NCI-H187 (cell line): ENCODE measurements at places on chromosomes 11 and 22.

DNA sequence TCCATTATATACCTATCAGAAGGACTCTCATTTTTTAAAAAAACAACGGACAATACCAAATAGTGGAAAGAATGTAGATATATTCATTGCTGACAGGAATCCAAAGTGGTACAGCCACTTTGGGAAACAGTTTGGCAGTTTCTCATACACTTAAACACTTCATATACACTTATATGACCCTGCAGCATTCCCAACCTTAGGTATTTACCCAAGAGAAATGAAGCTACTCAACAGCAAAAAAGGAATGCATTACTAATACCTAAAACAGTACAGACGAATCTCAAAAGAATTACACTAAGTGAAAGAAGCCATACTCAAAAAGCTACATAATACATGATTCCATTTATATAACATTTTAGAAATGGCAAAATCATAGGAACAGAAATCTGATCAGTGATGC lies 51.5 kb downstream of the RBFOX2 start:
- no peak for DNase-seq

- DNase-seq, result no peak
These were observed 97.3 kb downstream of the GALNT18 start for GRCh38 chr11:11524436-11525061.

DNA sequence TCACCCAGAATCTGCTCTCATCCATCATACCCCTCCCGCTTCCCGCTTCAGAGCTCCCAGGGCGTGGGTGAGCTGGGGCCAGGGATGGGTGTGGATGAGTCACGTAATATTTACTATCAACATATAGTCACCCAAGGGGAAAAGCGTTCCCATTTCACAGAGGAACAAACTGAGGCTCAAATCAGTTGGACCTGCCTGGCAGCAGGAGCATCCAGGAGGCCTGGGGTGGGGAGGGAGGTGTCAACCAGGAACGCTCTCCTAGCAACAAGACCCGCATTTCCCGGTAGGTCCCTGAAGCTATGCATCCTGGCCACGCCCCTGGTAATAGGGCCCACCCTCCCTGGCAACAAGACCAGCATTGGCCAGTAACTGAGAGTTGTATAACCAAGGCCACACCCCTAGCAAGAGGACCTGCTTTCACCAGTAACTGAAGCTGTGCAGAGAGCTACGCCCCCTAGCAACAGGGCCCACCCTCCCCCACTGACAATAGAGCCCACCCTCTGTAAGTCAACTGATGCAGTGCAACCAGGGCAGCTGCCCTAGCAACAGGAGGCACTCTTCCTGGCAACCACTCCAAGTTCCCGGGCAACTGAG lies 32.7 kb upstream of the TXNRD2 start:
- peak; percentile 78 for DNase-seq

DNA sequence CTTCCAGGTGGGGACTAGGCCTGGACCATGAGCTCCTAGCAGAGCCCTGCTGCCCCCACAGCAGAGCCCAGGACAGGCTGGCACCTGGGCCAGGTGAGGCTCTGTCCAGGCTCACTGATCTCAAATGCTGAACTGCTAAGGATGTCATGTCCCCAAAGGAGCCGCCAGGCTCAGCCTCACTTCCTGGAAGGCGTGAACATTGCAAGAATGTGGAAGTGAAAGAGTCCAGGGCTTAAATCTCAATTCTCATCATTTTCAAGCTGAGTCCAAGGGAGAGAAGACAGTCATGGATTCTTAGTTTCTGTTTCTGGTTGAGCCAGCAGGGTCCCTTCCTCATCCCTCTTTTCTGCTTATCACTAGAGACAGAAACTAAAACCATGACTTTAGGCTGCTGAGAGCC lies 5.0 kb downstream of the ASCL2 start:
- no peak for DNase-seq

GRCh38 chr11:20275987-20276965 lies 87.2 kb upstream of the HTATIP2 start:
- DNase-seq, result no peak

- DNase-seq, result no peak
These were observed 5.6 kb downstream of the DUSP18 start for GRCh38 chr22:30662040-30662439.

DNA sequence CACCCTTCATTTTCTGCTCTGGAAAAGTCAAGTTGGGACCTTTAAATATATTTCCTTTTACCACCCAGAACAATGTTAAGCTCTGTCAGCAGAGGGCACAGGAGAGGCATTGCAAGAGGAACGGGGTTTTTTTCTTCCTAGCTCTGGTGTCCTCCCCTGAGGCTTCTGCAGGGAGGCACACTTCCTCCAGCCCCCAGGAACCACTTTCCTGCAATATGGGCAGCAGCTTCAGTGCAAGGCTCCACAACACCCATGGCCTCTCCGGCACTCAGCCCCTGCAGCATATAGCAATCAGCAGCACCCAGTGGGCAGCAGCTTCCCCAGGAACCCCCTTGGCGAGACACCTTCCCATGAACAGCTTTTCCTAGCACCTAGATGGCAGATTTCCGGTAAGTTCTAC lies 101.4 kb downstream of the SYT9 start:
- no peak for DNase-seq

DNA sequence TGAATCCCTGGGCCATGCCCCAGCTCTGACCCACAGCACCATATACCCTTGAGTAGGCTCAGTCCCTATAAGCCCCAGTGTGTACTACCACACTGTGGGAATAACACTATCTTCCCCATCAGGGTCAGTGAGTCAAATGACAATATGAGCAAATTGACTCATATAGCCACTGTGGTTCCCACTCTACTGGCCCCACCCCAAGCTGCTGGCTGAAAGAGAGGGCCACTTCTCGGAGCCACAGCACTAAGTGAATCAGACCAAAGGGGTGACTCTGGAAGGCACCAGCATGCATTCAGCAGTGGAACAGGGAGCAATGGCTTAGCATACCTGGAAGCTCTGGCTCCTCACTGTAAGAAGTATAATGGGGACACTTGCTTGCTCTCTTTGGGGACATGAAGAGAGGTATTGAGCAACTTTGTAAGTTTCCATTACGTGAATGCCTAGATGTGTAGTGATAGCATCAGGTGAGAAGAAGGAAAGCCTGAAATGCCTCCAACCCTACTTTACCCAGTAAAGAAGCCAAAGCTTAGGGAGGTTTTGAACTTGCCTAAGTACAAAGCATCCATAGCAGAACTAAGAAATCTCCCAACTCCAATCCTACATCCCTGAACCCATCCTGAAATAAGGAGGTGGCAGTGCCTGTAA lies 13.5 kb downstream of the CD59 start:
- no peak for DNase-seq

- DNase-seq, result no peak
These were observed 45.8 kb downstream of the SGSM3 start for GRCh38 chr22:40416267-40416570.

DNA sequence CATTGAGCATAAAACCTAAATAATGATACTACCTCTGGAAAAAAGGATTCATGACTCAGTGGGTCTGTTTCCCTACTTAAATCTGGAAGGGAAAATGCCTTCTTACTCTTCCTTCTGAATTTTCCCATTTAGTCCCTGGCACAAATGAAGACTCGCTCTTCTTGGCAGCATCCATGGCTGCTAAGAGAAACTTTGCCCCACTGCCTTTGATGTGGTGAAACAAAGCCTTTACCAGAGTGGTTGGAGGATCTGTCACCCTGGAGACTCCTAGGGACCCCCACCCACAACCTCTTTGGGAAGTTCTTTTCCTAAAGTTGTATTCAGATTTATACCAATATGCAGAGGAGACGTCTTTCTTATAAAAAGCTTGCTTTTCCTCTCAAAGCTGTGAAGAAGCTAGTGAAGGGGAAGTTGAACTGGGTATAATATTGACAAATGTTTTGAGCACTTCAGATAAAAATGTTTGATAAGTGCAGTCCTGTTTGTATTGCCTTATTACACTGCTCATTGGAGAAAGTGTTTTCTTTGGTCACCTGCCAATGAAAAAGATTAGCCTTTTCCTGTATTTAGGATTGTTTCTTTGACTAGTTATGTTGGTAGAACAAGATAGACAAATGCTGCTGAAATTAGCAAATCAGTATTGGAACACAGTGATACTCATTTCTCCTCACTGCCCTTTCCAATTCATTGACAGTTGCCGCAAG lies 77.3 kb downstream of the ARFGAP2 start:
- DNase-seq, result no peak

DNA sequence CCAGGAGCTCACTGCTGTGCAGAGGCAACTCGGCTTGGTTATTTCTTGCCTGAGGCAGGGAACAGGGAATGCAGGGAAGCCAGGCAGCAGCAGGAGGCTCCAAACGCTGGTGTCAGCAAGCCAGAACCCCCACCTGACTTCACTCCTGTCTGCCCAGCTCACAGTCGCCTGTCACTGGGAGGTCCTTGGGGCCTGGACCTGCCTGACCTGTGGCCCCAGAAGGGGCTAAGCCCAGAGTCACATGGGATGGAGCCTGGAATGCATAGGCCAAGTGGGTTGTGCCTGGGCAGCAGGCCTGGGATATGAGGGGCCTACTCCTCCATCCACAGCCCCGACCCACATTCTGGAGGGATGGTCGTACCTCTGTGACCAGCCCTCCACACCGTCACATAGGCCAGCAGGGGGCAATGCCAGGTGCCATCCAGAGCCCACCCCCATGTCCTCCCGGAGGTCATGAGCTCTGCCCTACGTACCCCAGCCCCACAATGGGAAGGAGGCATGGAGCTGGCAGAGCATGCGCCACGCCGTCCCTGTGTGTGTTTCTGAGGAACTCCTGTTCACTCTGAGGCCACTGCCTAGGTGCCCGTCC lies 5.2 kb downstream of the RASSF7 start:
- no peak for DNase-seq

GRCh38 chr11:113131036-113131775 lies 170.0 kb downstream of the NCAM1 start:
- no peak for DNase-seq

DNA sequence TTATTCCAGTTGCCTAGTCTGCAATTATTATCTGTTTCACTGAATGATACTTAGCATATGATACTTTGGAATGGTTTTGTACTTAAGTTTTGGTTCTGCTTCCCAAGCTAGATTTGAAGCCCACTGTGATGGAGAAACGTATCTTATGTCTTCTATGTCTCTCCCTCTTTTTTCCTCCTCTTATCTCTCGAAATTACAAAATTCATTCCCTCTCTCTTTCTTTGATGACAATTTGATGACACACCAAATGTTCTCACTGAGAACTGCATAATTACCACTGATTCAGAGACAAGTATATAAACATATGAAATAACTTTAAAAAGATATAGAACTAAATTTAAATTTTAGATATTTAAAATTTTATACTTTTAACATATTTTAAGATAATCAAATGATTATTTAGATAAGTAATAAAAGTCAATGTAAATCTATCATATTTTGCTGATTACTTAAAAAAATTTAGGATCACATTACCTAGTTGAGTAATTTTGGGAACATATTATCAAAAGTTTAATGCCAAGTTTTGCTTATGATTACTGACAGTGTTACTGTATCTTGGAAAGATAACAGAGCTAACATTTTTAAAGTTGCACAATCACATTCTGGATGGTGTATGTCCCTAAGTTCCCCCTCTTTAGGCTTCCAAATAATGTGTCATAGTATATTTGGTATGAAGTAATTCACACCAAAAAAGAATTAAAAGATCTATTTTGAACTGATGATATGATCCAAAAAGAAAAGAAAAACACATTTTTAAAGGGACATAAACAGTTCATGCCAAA lies 255.3 kb downstream of the SBF2 start:
- DNase-seq, result no peak

DNA sequence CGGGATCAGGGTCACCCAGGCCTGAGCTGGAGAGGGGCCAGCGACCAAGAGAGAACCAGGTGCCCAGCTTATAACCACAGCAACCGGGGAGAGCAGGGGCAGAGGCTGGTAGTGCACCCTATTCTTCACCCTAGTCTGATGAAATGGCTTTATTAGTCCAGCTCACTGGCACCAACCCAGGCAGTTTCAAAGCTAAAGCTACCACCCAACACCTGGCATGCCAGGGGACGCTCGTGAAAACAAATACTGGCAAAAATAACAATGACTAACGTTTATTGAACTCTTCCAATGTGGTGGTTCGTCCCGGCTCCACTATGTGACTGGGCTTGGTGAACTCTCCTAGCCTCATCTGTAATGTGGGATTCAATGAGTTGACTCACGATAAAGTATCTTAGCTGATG lies 30.6 kb downstream of the SCGB1A1 start:
- no peak for DNase-seq

DNA sequence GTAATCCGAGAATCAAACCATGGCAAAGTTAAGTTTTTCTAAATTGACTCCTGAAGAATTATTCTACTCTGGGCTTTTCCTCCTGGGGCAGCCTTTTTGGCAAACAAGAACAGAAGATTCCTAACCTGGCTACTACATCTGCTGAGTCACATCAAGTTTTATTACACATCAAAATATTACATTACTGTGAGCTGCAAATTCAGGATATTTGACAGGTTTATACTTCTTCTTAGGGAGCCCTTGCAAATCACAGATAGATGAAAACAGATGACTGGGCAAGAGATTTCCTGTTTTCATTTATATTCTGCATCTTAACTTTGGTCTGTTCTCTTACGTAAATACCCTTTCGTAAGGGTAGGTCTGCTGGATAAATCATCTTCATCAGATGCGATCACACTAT lies 23.6 kb downstream of the XRRA1 start:
- DNase-seq, result no peak

GRCh38 chr11:127552446-127552845 lies 551.9 kb upstream of the KIRREL3 start:
- DNase-seq, result no peak

DNA sequence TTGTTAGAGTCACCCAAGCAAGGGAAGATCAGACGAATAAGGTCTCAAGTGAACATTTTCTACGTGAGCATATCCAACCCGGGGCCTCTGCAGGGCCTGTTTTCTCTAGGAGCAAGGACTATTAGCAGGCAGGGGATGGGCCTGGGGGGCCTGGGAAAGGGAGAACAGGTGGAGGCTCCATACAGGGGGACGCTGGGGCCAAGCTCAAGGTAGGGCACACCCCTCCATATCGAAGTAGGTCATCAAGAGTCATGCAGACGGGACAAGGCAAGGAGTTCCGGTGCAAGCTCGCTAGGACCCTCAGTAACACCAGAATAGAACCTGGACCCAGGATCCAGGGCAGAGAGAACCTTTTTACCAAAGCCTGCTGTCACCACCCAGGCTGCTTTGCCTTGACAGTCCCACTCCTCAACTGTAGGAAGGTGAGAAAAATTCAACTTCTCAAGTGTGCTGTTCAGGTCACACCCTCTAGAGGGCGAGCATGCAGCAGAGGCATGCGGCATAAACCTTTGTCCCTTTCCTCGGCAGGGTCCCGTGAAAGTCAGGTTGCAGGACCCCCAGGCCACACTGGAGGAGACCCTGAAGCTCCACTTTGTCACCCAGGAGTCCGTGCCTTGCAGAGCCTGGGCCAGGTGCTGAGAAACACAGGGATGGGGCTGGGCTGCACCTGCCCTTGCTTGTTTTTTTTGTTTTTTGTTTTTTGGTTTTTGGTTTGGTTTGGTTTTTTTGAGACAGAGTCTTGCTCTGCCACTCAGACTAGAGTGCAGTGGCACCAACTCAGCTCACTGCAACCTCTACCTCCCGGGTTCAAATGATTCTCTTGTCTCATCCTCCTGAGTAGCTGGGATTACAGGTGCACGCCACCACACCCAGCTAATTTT lies 8.6 kb upstream of the APOBEC3B start:
- no peak for DNase-seq

GRCh38 chr11:67024410-67024809 lies 1.5 kb downstream of the SYT12 start:
- DNase-seq, result no peak

- no peak for DNase-seq
These were observed 1.8 kb upstream of the PDE3B start for GRCh38 chr11:14641801-14642200.

GRCh38 chr11:45930951-45931570 lies 8.6 kb downstream of the LARGE2 start:
- no peak for DNase-seq

- no peak for DNase-seq
These were observed 40.2 kb downstream of the EP300 start for GRCh38 chr22:41132550-41132949.
